Tibial artery (tissue), 4 donors: ENCODE measurements at places on chromosomes 3 and 15.
A peak's percentile ranks its signal among the peaks of the same experiment; 100 is the strongest.

DNA sequence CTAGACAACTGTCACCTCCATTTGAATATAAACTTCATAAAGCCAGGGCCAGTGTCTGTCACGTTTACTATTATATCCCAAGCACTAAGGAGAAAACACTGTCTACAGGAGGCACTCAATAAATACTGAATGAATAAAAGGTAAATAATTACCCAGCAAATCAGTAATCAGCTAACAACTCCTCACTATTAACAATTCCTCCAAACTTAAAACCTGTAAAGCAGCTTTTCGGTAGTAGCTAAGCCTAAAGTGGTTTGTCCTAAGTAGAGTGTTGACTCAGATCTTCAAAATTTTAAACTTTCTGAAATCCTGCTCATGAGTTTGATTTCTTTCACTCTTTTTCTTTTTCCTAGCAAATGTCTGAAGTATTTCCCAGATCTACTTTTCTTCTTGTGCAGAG lies 39.9 kb downstream of the C3orf80 start:
- DNase-seq: no peak

GRCh38 chr3:155528579-155528978 lies 216.3 kb downstream of the PLCH1 start:
- DNase-seq: no peak

GRCh38 chr15:93974804-93975481 lies 256.4 kb upstream of the MCTP2 start:
- no peak for DNase-seq

GRCh38 chr3:114405202-114405990 lies 111.6 kb downstream of the TIGIT start:
- no peak for DNase-seq

DNA sequence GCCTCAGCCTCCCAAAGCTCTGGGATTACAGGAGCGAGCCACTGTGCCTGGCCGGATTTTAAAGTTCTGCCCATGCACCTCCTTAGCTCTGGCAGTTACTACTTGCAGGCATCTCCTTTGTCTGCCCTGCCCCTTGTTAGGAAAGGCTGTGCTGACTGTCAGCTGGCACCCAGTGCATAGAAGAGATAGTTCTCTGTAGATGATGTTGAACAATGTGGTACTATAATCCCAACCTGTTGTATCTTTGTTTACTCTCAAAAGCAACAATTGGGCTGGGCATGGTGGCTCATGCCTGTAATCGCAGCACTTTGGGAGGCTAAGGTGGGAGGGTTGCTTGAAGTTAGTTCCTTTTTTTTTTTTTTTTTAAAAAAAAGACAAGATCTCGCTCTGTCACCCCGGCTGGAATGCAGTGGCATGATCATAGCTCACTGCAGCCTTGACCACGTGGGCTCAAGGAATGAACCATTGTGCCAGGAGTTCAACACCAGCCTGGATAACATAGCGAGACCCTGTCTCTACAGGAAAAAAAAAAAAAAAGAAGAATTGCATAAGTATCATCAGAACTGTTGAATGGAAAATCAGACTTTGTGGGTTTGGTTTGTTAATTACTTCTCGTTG lies 30.6 kb downstream of the FLNB start:
- DNase-seq: no peak

GRCh38 chr3:109284071-109284470 lies 32.2 kb downstream of the DPPA2 start:
- no peak for DNase-seq

DNA sequence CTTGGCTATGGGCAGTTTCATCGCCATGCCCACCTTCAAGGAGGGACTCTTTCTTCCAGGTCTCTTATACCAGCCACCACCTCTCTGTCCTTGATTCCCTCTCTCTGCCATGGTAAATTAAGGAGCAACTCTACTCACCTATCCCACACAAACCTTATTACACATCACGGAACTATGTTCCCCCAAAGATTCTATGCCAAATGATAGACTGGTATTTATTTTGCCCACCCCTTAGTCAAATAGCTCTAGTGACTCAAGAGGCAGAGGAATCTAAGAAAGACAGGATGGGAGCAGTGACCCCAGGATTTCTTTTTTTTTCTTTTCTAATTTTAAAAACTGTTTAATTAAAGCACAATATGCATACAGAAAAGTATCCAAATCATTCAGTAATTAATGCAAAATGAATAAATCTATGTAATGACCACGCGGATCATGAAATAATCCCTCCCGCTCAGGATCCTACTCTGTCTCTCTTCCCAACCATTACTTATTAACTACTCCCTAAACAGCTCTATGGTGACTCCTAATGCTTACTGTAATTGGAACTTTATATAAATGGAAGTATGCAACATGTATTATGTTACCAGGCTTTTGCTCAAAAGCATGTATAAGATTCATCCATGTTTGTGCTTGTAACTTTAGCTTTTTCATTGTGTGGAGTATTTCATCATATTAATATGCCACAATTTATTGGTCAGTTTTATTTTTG lies 410.8 kb upstream of the RASGRP1 start:
- DNase-seq: no peak

GRCh38 chr3:39651993-39652739 lies 157.2 kb upstream of the MYRIP start:
- no peak for DNase-seq

DNA sequence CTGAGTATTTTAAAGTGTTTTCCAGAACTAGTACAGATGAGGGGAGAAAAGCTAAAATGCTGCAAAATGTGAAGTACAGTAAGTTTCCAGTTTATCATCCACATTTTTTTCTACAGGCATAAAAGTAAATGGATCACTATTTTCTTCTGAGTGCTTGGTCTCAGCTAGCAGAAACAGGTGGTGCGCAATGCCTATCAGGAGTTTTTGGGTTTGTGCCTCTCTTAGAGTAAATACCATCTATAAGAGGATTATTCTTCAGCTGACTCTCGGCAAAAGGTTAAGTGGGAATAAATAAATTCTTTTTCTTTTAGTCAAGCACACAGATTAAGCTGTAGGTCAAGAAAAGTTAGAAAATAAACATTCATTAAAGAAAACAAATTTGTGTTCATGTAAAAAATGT lies 1027.7 kb downstream of the PLOD2 start:
- DNase-seq: no peak

GRCh38 chr3:184368586-184369183 lies 7.2 kb downstream of the POLR2H start:
- DNase-seq: peak; percentile 77
